ENCODE measurements at places on chromosomes 4 and X.

DNA sequence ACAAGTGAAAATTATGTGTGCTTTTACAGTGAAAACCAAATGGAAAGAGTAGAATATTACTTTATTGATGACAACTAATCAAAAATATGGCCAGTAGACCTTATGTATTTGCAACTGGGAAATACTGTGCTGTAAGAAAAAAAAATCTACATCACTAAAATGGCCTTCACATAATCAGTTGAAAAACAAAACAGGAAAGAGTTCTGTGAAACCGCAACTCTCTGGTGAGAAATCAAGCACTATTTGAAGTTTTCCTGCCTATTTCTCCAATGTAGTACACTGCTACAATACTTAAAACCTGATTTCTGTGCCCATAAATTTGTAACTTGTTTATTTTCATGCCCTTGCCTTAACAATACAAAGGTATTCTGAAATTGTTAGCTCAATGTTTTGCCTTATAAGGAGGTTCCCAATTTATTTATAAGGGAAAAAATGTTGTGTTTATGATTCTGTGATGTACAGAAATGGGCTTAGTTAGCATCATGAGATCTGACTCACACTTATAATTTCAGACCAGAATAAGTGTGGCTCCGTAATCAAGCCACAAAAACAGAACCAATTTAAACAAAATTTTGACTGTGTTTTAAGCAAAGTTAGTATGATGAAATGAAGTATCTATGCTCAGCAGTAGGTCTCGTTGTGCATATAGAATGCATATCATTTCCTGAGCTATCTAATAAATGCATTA is 147.1 kb downstream of the FAT4 start:
- no peak for DNase-seq

DNA sequence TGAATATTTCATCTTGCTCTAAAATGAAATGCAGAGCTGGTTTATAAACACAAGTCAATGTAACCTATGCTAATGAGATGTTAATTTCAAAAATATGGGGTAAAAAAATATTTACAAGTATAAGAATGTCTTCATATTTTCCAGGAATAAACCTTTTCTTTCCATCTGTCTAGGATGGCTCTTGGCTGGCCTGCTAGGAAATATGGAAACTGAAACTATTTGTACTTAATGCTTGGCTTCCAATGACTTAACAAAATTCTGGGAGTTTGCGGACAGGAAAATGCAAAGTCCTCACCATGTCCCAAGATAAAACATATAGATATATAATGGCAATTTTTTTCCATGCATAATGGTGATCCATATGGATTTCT is 168.1 kb downstream of the SCFD2 start:
- no peak for DNase-seq

GRCh38 chr4:40525752-40526598 is 103.7 kb downstream of the RBM47 start:
- DNase-seq = no peak

GRCh38 chrX:10525381-10526120 is 94.8 kb downstream of the MID1 start:
- DNase-seq = no peak

DNA sequence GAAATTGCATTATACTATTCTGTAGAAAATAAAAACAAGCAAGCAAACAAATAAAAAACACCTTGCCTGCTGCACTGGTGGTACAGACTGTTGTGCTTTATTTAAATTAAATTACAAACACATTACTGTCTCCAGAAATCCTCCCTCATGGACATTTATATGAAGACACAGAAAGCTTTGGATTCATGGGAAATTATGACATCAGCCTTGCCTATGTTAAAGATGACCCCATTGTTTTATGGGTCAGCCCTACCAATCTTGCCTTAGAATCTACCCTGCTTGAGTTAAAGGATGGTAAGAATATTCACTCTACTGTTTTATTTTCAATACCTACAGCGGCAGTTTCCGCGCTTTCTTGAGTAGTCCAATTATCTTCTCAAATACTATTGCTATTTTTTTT is 1379.9 kb downstream of the TECRL start:
- DNase-seq = no peak

- no peak for DNase-seq
Measured at GRCh38 chrX:20740443-20740842, 473.7 kb upstream of the RPS6KA3 start.

DNA sequence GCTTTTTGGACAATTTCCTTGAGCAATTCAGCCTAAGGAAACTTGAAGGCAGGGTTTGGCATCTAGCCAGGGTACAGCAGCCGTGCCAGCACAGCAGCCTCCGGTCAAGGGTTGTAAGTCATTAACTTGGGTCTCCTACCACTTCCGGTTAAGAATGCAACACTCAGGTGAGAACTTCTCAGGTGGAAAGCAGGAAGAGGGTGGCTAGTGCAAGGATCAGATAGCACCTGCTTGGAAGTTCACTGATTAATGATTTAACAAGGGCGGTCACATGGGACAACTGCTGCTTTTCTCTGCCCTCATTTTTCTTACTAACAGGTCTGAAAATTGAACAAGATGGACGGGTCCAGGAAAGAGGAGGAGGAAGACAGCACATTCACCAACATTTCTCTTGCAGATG is 30.1 kb upstream of the SCOC start:
- DNase-seq = no peak

GRCh38 chr4:37976991-37977470 is 16.8 kb downstream of the PTTG2 start:
- peak; percentile 58 for DNase-seq

- DNase-seq = no peak
Measured at GRCh38 chr4:108559068-108559793, 61.1 kb upstream of the RPL34 start.

DNA sequence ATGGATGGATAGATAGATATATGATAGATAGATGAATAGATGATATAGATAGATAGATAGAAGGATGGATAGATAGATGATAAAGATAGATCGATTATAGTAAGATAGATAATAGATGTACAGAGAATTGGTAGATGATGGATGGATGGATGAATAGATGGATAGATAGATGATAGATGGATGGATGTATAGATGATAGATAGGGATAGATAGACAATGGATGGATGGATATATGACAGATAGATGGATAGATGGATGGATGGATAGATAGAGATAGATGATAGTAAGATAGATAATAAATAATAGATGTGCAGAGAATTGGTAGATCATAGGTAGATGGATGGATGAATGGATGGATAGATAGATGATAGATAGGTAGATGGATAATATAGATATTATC is 12.2 kb downstream of the GYG2 start:
- DNase-seq = no peak

GRCh38 chrX:9765737-9766097 is at the start of gene GPR143:
TSS of gene GPR143 (minus strand) at chrX:9765847. CDS start at chrX:9765817, 30 bp downstream.
- no peak for DNase-seq

DNA sequence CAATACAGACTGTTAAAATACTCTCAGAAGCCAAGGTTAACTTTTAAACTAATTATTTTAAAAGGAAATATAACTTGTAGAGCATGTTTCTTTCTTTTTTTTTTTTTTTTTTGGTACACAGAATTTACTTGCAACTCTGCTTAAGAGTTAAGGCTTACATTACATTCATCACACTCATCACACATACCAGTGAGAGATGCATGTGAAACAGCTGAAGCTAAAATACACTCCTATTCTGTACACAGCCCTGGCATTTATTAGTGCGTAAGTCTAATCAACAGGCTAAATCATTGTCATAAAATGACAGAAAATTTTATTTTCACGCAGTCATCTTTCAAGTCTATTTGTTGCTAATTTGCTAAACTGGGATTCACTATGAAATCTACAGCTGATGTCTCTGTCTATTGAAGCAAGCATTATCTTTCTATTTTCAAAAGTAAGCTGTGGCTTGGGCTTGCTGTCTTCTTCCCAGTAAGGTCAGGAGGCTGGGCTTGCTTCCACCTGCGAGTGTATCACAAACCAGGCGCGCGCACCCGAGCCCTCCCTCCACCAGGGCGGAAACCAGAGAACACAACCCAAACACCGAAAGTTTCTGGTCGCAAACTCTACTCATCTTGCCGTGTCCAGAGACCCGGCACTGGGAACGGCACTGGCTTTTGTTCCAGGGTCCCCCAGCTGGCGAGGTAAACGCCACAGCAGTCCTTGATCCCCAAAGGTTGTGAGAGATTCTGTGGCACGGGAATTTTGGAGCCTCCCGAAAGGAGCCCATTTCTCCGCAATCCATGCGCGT is 3.9 kb downstream of the MAML3 start:
- DNase-seq = no peak

GRCh38 chr4:74754218-74754617 is 40.1 kb downstream of the BTC start:
- DNase-seq = no peak

GRCh38 chr4:127240764-127241105 is 392.0 kb upstream of the INTU start:
- no peak for DNase-seq

GRCh38 chrX:153719238-153719637 is 4.9 kb downstream of the BCAP31 start:
- DNase-seq = no peak

DNA sequence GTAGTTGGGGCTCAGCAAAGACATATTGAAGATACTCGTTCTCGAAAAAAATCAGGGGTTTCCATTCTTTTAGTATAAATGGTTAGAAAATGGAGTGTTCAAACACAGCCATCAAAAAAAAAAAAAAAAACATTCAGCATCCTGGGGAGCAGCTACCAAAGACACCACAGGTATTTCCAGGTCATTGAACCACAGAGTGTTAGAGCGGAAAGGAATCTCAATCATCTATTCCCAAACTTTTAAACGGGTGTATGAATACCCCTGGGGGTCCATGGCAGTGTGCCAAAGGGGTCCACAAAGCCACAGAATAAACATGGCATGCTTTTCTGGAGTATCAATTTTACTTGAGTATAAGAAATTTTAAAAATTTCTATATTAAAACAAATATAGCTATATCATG is 6.9 kb upstream of the FGF16 start:
- DNase-seq = no peak

- DNase-seq = no peak
Measured at GRCh38 chr4:26171941-26172340, 148.9 kb upstream of the RBPJ start.

DNA sequence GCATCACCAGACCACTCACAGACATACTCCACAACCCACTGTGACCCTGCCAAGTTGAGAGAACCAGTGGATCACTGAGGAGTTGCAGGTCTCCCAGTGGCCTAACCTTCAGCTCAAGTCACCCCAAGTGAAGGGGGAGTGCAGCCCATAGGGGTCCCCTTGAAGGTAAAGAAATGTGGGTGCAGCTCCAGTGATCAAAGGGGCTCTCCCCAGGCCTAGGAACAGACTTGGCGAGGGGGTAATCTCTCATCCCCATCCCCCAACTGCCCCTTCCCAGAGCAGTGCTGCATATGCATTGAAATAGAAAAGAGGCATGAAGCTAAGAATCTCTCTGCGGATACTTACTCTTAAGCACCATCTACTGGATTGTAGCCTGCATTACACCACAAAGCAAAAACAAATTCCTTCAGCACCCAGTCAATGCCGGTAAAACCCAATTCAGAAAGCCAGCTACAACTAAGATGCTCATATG is 27.0 kb downstream of the MAGEE1 start:
- DNase-seq = no peak

DNA sequence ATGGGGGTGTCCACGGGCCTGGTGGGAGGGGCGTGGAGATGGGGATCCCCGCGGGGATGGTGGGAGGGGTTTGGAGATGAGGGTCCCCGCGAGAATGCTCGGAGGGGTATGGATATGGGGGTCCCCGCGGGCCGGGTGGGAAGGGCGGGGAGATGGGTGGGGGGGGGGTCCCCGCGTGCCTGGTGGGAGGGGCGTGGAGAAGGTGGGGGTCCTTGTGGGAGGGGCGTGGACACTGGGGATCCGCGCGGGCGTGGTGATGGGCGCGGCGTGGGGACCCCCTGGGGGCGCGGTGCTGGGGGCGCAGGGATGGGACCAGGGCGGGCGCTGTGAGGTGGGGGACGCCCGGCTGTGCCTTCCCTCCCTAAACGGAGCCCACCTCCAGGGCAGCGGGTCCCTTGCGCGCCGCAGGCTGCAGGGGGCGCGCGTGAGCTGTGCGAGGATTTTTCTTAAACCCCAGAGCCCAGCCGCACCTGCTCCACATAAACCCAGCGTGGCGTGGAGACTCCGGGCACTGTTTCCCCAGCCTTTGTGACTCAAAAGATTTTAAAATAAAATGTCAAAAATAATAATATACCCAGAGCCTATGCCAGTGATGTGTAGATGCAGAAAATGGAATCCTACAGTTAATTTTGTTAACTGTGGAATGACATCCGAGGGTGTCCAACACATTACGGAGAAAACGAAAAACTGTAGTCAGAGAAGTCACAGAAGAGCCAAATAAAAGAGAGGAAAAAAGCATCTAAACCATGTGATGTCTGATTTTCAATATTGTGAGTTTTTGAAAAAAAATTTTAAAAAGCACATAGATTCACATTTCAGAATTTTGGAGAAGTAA is 1.5 kb upstream of the ASMTL start:
- peak; percentile 96 for DNase-seq

- no peak for DNase-seq
Measured at GRCh38 chr4:42656679-42656943, 294 bp downstream of the ATP8A1 start.

GRCh38 chr4:155639704-155640523 is 26.7 kb upstream of the GUCY1A1 start:
- no peak for DNase-seq

DNA sequence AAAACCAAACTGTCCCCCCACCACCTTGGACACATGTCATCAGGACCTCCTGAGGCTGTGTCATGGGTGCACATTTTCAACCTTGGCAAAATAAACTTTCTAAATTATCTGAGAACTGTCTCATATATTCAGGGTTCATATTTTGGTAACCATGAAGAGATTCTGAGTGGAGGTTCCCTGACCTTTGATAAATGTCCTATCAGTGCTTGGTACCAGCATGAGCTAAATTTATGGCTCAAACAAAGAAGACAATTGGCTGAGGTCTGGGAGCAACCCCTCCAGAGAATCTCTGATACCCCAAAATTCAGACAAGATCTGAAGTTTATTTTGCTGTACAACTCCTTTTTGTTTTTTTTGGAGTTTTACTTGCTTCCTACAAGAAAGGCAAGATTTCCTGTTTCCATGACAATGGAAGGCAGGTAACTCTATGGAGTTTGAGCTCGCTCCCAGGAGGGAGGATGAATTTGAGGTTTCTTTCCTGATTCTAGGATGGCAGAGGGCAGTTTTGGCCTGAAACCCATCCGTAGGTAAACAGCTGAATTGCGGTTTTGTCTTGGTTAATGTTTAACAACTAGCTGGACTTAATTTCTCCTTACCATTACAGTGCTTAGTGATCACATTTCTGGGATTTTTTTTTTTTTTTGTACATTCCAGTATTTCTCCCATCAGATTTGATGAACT is 14.5 kb downstream of the UGT2B15 start:
- DNase-seq = no peak

- DNase-seq = no peak
Measured at GRCh38 chr4:38804654-38805295, at the start of gene TLR1. TSS of gene TLR1 (minus strand) at chr4:38804791. CDS start at chr4:38798831, 5,960 bp downstream.

DNA sequence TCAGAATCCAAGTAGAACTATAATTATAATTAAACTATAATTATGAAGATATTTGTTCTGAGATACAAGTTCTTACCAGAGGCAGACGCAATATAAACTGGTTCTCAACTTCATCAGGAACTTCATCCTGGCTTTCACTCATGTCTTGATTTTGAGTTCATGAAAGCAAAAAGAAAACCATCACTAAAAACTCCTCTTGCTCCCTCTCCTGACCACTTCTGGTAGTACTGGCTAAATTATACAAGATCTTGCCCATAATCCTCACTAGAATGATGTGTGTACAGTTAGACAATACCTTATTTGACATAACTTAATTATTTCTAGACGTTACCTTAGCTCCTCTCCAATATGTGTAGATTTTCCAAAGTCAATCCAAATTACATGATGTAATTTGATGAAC is 3.7 kb downstream of the TAF7L start:
- DNase-seq = no peak
